Bronchial epithelial cell (primary cell): ENCODE measurements at places on chromosomes 5 and 9.

DNA sequence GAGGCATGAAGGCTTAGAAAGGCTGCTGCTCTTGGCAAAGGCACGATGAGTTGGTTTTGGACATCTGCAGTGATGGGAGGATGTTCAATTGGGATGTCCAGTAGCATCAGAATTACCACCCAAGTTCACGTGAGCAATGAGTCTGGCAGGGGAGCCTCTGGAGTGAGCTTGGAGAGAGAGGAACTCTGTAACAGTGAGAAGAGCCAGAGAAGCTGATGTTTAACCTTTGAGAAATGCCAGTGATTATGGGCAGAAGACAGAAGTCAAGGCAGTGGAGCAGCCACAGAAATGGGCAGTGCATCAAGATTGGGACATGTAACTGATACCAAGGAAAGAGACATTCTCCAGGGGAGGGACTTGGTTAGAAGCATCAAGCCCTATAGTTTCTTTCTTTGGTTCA, 39.8 kb downstream of the SEC61B start:
- DNase-seq: no peak

DNA sequence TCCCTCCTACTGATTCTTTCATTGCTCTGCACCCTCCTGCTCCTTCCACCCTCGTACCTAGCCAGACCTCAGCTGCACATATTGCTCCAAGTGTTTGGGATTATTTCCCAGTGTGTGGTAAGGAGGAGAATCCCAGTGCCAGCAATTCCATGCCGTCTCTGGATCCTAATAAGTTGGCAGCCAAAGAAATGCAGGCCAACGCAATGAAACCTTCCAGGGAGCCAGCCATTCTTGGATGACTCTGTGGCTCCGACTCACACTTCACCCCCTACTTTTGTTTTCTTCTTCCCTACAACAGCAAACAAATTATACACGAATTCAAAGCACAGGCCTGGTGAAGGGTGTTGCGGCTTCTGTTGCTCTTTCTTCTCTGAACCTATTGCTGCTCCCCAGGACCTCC, 82.5 kb upstream of the SLC1A3 start:
- DNase-seq: no peak

DNA sequence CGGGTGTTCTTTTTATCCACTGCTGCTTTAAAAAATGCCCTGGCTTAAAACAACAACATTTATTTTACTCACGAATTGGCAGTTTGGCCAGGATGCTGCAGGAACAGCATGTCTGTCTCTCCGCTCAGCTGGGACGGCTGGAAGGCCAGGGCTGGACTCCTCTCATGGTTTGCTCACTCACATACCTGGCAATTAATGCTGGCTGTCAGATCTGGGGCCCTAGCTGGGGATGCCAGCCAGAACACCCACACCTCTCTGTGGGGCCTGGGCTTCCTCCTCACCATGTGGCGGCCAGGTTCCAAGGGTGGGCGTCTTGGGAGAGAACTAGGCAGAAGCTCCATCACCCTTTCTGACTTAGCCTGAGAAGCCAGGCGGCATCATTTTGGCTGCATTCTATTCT, 189.1 kb upstream of the IL12B start:
- no peak for DNase-seq

DNA sequence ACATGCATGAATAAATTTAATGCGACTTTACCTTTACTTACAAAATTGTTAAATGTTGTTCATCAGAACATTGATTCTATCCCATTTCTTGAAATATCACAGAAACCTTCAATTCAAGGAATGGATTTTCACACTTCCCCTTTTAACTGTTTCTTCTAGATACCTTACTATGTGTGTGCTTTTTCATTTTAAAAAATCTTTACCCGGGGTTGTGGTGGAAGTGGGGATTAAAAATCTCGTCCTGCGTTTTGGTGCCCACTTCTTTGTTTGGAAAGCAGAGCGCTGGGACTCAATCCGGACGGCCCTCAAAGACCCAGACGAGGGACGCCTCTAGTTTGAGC, 5.8 kb upstream of the MEF2C start:
- no peak for DNase-seq

DNA sequence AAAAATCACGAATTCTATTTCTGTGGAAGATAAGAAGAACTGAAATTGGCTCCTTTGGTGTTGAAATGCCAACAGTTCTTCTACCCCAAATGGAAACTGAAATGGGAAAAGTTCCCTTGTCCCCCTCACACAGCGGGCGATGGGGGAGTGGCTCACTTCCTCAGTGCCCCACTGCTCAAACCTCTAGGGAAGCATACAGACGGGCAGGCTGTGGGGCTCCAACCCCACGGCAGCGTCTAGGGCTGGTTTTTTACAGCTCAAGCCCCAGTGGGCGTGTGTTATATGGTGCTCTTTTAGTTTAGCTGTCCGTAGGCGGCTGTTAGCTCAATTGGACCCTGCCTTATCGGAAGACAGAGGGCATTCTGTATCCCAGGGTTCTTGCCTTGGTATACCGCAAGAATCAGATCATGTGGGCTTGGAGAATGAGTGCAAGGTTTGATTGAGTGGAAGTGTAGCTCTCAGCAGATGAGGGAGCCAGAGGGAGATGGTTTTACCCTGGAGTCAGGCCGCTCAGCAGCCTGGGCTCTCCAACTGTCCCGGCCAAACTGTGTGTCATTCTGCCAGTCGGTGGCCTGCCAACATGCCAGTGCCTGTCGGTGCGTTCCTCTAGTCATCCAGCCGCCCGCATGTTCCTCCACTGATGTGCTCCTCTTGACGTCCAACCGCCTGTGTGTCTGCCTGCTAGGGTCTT, 166.3 kb upstream of the ZNF608 start:
- DNase-seq: no peak

DNA sequence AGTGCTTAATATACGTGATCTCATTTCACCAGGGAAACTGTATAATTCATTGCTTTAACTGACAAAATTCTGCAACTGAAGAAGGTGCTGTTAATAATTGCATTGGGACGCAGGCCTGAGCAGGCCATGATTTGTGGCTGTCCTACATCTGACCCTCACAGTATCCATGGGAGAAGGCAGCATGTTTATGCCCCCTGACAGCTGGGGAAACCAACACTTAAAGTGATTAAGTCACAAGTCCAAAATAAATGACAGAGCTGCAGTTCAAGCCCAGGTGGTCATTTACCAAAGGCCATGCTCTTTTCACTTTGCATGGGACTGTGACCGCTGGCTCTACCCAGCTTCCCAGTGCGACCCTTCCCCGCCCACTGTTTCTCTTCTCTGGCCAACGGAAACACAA, 30.5 kb upstream of the KCNMB1 start:
- no peak for DNase-seq

GRCh38 chr5:149860801-149861322, 83.7 kb downstream of the PDE6A start:
- DNase-seq: peak; percentile 77

GRCh38 chr5:52805615-52806014, 17.9 kb downstream of the ITGA1 start:
- DNase-seq: no peak

DNA sequence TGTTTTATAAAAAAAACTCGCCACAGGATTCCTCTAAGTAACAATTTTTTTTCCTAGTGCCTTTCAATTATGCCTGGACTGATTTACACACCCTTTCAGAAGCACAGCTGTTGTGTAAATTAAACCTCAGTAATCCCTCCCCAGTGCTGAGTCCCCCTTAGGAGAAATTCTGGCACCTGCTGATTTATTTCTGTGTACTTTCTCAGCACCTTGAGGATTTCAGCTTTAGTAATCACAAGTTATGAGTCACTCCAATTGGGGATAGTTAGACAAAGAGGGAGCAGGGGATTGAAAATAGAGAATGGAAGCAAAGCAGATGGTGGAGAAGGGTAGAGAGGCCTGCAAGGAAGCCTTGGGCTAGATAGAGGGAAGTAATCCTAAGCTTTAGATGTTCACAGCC, 171.7 kb downstream of the TTLL11 start:
- DNase-seq: peak; percentile 21

- peak; percentile 39 for DNase-seq
Observed at GRCh38 chr5:149049371-149049781, 13.5 kb downstream of the SH3TC2 start.

- DNase-seq: no peak
Observed at GRCh38 chr9:89676281-89676680, 71.5 kb downstream of the GADD45G start.

DNA sequence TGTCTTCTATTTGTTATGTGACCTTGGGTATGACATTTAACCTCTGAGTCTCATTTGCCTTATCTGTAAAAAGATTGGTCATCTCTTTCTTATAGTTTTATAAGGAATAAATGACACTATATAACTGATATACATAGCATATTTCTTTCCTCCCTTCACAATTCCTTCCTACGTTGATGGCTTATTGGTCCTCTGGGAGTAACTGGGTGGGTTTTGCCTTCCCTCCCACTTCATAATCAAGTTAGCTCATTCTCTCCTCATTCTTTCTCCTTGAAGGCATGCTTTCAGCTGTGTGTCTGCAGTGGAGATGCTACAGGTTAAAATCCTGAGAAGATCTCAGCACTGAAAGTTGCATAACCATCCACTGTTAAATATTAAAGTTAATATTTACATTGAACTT, 382.4 kb downstream of the TMEM38B start:
- no peak for DNase-seq

- DNase-seq: peak; percentile 33
Observed at GRCh38 chr5:94181895-94182294, 436.5 kb downstream of the KIAA0825 start.

DNA sequence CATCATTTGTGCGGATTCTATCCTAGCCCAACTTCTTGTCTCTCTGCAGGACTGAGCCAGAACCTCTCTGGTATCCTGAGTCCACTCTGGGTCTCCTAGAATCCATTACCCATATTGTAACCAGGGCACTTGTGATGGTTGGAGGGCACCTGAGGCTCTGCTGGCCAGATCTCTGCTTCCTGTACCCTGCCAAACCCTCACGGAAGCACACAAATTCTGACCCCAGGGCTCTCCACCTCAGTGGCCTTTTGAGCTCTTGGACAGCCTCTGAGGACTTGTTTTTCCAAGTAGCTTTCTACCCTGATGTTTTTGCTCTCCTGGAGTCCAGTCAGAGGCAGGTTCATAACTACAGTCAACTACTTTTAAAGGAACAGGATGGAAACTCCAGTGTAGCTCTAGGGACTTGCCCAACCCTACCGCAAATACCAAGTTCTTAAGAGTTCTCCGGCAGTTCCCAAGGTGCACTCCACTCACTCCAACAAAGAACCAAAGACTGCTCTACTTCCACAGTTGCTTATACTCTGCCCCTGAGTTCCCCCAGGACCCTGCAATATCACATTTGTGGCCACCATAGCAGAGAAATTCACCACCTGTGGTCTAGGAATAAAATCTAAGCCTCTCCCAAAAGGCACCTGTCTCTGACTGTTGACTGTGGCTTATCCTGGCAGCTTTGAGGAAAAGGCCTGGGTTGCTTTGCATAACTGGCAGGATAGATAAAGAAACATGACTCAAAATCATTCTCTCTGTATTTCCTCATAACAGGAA, 9.6 kb downstream of the PIP5K1B start:
- no peak for DNase-seq

- peak; percentile 14 for DNase-seq
Observed at GRCh38 chr5:93395010-93395409, 186.0 kb downstream of the NR2F1-AS1 start.

- no peak for DNase-seq
Observed at GRCh38 chr5:158609333-158610050, 490.2 kb downstream of the EBF1 start.

DNA sequence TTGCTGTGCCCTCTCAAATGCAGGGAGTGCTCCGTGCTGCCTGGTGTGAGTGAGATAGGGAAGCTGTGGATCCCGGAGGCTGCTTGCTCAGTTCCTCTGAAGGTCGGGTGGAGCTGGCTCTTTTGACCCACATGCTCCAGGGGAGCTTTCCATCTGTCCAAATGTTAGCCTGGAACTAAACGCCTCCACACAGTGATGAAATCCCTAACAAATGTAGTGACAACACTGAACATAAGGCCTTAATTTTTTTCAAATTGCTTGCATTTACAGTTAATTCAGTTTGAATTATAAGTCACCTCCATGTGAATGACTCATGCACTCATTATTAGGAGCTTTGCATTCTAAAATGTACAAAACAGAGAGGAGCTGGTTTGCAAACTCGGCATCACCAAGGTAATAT, 27.0 kb downstream of the PRDM6 start:
- no peak for DNase-seq

GRCh38 chr5:51383131-51384121, at the start of gene ISL1:
TSS of gene ISL1 (plus strand) at chr5:51383448. CDS start at chr5:51383672, 224 bp downstream.
- DNase-seq: peak; percentile 79

GRCh38 chr5:6220346-6221088, 157.8 kb downstream of the MED10 start:
- no peak for DNase-seq

DNA sequence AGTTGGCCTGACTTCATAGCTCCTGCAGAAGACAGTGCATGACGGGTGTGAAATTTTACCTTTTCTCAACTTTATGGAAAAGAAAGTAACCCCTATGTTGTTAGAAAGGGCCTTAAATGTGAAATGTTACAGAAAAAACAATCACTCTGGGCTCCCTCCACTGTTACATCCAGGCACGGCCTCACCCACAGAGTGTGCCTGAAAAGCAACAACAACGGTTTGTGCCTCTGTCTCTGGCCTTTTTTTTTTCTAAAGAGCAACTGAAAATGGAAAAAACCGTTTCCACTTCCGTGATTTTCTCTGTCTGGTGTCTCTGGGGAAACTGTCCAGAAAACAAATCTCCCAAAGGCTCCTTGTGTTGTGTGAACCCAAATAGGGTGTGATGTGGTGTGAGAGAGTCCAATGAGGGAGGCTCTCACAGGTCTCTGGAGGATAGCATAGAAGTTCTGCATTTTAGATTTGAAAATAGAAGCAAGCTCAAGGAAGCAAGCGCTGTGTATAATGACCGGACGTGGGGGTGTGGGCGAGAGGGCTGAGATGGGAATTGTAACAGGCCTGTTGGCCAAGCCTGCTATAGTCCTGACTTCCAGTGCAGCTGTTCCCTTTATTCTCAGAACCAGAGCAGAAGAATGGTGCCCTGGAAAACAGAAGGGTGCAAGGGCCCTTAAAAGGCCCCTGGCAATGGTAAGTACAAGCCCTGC, 221.8 kb upstream of the TUT7 start:
- DNase-seq: no peak

- DNase-seq: no peak
Observed at GRCh38 chr9:89701221-89701798, 96.5 kb downstream of the GADD45G start.

DNA sequence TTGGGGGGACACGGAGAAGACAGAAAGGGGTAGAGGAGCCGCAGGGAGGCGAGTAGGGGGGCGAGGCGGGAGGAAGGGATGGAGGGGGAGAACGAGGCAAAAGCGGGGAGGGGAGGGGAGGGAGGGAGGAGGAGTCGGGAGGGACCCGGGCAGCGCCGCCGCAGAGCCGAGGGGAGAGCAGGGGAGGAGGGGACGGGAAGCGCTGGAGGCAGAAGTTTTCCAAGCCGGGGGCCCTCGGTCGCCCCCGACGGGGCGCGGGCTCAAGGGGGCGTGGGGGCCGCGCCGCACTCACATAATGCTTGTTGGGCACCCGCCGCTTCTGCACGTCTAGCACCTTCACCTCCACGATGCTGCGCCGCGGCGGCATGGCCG, 353 bp downstream of the SH3PXD2B start:
- DNase-seq: no peak

GRCh38 chr5:140115186-140115500, 1.2 kb downstream of the PURA start:
- DNase-seq: no peak

GRCh38 chr5:110250355-110250754, 476.1 kb downstream of the TMEM232 start:
- no peak for DNase-seq
